ENCODE measurements at places on chromosomes 6 and 20.

DNA sequence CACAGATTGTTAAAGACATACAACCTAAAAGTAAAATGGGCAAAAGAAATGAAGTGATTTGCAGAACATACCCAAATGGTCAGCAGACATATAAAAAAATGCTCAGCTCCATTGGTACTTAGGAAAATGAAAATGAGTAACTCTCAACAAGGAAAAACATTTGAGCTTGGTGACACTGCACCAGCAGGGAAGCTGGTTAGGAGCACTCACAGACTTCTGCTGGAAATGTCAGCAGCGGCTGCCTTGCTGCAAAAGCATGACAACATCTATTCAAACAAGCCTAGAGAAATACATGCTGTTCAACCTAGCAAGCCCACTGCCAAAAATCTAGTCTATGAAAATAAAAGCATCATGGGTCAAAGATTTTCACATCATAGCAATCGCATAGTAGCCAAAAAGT, 99.0 kb upstream of the FOXQ1 start:
- no peak for DNase-seq

DNA sequence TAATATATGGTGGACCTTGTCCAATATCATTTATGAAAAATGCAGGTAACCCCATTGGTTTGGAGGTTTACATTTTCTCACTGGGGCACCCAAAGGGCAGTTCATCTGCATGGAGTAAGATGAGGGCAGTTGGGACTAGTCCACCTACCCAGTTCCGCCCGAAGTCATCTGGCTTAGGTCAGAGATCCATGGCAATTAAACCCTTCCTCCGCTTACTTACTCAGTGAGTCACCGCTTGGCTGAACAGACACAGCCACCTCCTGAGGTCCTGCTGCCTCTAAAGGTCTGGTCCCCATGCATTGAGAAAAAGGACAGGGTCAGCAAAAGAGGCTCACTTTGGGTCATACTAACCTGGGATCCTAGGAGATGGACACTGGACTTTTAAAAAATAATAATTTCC, 102.9 kb upstream of the PRL start:
- no peak for DNase-seq

DNA sequence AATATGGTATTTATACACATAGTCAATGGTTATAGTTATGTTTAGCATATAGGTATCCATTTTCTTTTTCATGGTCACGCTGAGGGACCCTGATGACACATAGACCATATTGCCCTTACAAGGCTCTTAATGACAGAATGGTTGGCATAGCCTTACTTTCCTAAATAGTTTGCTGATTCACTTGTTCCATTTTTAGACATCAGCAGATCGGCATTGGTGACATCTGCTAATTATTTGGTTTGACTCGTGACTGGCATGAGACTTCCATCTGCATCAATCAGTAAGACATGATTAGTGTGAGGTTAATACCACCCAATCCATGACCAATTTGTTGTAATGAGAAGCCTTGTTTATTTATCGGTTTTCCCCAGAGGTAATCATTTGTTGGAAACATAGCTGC, 309.7 kb downstream of the ALDH8A1 start:
- no peak for DNase-seq

GRCh38 chr20:19565736-19566135, 192.3 kb upstream of the RIN2 start:
- no peak for DNase-seq

DNA sequence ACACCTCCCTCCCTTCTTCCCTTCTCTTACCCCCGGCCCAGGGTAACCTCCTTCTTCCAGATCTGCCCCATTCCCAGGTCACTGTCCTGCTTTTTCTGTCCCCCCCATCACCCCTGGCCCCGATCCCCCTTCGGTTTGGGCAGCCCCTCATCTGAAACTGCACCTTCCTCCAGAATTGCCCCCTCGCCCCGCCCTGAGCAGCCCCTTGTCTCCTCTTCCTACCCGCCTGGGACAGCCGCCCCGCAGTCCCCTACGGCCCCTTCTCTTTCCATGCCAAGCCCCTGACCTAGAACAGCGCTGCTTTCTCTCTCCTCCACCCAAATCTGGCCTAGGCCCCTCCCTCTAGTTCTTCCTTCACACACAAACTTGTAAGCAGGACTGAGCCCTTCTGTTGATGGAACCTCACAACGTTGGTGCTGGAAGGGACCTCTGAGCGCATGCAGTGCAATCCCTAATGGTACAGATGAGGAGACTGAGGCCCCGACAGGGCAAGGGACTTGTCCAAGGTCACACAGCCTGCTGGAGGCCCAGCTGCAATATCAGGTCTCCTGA, 630 bp downstream of the PPP2R5D start:
- no peak for DNase-seq

GRCh38 chr6:152453421-152453820, 183.7 kb downstream of the SYNE1 start:
- no peak for DNase-seq

DNA sequence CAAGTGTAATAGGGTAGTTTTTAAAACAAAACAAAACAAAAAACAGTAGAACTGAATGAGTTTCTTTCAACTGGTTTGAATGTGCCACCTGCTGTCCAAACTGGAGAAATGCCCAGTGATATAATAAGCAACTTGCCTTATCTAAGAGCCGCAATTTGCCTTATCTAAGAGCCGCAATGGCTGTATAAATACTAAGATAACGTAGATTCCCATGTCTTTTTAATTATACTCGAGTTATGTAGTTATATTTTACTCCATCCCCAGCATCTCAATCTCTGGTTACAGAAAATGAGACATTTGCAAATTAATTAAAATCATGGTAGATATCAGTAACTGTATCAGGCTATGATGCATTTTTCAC, 67.2 kb downstream of the RPP40 start:
- DNase-seq = peak; percentile 37

- no peak for DNase-seq
Measured at GRCh38 chr6:107390056-107390455, 69.3 kb downstream of the PDSS2 start.

DNA sequence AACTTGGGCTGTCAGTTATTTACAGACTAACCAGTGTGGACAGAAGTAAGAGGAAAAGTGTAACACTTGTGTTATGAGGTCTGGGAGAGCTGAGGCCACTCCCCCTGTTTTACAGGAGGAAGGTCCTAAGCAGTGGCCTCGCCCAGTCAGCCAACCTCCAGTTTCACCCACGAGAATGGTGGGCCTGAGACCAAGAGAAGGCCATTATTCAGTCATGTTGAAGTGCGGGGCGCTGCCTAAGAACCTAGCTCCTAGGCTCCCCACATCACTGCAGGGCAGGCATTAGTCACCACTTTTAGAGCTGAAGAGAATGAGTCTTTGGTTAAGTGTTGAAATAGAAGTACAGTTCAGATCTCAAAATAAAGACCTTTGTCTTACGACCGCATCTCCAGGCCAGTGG, 27.9 kb downstream of the CDYL start:
- DNase-seq = no peak

- no peak for DNase-seq
Measured at GRCh38 chr20:51570739-51571459, 28.4 kb upstream of the NFATC2 start.

GRCh38 chr20:13865791-13866351, 81.0 kb downstream of the NDUFAF5 start:
- peak; percentile 21 for DNase-seq

DNA sequence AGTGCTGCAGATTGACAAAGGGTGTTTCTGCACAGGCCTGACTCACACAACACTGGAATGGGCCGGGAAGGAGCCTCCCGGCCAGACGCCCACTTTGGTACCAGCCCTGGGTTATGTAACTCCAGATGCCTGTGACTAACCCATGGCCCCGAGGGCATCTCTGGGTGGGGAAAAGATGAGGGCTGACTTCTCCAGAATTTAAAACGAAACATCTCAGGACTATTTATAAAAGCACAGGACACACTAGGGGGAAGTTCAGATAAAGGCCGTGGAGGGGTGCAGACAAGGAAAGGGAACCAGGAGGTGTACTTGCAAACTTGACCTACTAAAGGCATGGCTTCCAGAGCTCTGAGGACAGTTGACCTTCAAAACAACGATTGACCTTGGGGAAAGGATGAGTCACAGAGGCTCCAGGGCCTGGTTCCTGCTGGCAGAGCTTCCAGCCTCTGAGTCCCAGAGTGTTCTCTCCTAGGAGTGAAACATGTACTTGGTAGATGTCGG, 196.9 kb downstream of the NFATC2 start:
- no peak for DNase-seq

DNA sequence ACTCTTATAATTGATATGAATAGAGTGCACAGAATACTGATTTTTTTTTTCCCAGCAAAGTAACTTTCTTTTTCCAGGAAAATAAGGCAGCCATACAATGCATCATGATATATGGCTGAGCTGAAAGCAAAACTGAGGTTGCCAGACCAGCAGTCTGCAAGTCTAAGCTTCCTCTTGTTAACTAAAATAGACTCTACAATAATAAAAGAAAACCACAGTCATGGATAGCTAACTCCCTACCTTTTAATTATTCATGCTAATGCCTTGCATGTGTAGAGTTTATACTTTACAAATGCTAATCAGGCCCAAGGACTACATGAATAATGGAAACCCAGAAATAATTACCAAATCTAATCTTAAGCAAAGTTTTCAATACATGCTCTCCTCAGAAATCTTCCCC, 47.4 kb downstream of the MAP7 start:
- no peak for DNase-seq

DNA sequence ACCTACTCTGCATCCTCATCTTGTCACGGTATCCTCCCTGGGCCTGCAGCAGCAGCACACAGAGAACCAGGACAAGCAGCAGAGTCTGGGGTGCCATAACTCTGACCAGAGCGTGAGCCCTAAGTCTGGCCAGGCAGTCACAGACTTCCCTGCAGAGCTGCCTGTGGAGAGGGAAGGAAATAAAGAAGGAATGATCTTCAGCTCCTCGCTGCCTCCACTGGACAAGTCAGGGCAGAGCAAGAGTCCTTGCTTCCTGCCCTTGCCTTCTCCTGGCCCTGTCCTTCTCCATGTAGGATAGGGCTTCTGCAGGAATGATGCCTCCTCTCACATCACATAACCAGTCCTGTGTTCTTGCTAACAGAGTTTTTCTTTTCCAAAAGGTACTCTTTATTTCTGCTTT, 15.9 kb upstream of the WFDC11 start:
- no peak for DNase-seq

DNA sequence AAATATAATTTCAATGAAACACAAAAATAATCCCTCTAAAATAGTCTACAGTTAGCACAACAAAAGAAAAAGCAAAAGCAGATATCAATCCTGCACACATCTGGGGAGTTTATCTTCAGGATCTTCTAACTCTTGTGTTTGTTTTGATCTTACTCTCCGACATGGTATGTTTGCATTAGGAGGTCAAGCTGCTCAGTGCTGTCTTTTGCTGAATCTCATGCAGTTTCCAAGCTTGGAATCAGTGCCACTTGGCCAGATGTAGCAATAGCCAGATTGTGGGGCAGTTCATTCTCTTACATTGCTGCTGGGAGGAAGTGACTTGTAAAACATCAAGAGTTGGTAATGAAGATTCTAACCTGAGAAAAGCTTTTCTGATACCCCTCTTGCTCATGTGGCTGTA, 29.5 kb downstream of the RIOK1 start:
- DNase-seq = no peak

GRCh38 chr6:122648726-122649125, 38.5 kb downstream of the PKIB start:
- no peak for DNase-seq

DNA sequence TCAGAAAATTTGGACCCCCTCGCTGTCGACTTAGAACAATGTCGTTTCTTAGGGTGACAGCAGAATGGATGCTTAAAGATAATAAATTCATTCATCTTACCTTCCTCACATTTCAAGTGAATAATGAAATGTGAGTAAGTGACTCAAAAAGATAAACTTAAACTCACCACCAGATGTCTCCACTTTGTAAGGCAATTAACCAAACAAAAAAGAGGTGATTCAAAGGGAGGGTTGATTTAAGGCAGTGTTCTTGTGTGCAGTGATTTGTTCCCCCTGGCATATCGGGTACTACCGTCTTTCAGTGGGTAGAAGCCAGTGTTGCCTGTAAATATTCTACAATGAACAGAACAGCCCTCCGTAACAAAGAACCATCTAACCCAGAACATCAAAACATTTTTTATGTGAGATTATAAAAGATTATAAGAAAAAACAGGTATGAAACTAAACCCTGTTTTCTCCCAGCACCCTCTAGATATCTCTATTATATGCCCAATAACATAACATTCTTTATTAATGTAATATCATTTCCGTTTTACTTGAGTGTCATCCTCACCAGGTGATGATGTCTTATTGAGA, 589.7 kb downstream of the CBLN4 start:
- peak; percentile 10 for DNase-seq

DNA sequence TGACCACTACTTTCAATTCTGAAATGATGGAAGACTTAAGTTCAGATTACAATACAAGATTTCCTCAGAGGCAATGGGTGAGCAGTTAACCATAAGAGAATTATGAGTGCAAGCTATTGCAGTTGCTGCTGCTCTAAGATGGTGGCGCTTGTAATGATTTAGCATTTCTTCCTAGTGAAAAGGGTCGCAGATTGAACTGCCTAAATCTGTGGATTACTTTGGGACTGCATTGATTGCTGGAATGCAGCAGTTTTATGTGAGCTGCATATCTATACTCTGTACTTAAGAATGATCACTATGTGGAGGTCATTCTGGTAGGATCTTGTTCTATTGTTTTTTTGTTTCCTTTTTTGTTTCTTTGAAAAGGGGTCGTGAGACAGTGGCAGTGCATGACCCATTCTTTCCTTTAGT, 5.3 kb downstream of the SCAF8 start:
- no peak for DNase-seq

- no peak for DNase-seq
Measured at GRCh38 chr6:122710908-122711635, 68.4 kb upstream of the FABP7 start.

GRCh38 chr6:93779086-93779841, 359.9 kb upstream of the EPHA7 start:
- peak; percentile 33 for DNase-seq

DNA sequence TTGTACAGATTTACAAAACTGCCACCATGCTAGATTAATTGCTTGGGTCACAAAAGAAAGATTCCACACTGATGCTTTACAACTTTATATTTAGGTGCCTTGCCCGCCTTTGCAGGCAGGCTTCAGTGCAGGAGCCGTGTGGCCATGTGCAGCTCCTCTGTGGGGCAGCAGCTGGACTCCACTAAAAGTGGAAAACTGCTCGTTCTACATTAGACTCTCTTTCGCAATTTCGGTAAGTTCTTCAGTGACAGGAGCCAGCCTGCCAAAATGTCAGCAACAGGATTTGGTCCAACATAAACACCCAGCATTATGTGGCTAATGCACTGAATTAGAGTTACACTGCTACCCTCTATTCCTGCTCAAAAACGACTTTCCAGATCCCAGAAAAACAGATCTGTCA, 174.4 kb upstream of the KCNK16 start:
- DNase-seq = no peak

GRCh38 chr20:366041-366718, 14.4 kb upstream of the TRIB3 start:
- DNase-seq = no peak
